Smooth muscle cell of the umbilical artery (primary cell): ENCODE measurements at places on chromosomes 7 and 10. TPM values are rescaled to one million over a fixed set of nuclear protein-coding genes. Genes with fewer than 3 reads are reported as not detected.

IKZF1 gene
- not detected in 2 replicates for total RNA-seq

BICC1 gene
- 21.9 and 22.0 TPM in 2 replicates for total RNA-seq

ADAM8 gene
- 1.2 and 4.3 TPM in 2 replicates for total RNA-seq

BHLHA15 gene
- total RNA-seq = 0.89 and 1.3 TPM in 2 replicates

SPACDR gene
- 0.30 and 1.5 TPM in 2 replicates for total RNA-seq

SCD gene
- total RNA-seq = 366 and 582 TPM in 2 replicates

ACTL6B gene
- not detected in 2 replicates for total RNA-seq

MRLN gene
- not detected in 2 replicates for total RNA-seq

RNF32 gene
- total RNA-seq = 0.69 and 1.8 TPM in 2 replicates

CALML5 gene
- not detected in 2 replicates for total RNA-seq

ACBD7 gene
- 0.28 and 0.30 TPM in 2 replicates for total RNA-seq

NEUROD6 gene
- not detected in 2 replicates for total RNA-seq

SFRP4 gene
- 0.14 and 0.89 TPM in 2 replicates for total RNA-seq

KCNMA1 gene
- total RNA-seq = 107 and 110 TPM in 2 replicates

NPC1L1 gene
- under 0.01 TPM in 1 of 2 replicates, not detected in the other for total RNA-seq

PRPS1L1 gene
- total RNA-seq = not detected in 2 replicates

COL13A1 gene
- total RNA-seq = 17.2 and 25.7 TPM in 2 replicates

METTL27 gene
- total RNA-seq = 5.0 and 9.6 TPM in 2 replicates

CARD11 gene
- 2.8 and 3.0 TPM in 2 replicates for total RNA-seq

MYO3A gene
- not detected in 2 replicates for total RNA-seq

ATP5F1C gene
- total RNA-seq = 187 and 197 TPM in 2 replicates

SPDYE9 gene
- total RNA-seq = not detected in 2 replicates

TYSND1 gene
- total RNA-seq = 5.9 and 7.7 TPM in 2 replicates

PTPRN2 gene
- under 0.01 and 0.05 TPM in 2 replicates for total RNA-seq

DNTT gene
- not detected in 2 replicates for total RNA-seq

SRGN gene
- total RNA-seq = 9.8 and 13.1 TPM in 2 replicates

COL26A1 gene
- total RNA-seq = not detected in 2 replicates

TMEM196 gene
- not detected in 2 replicates for total RNA-seq

SCIN gene
- total RNA-seq = 6.2 and 11.3 TPM in 2 replicates

TMEM229A gene
- total RNA-seq = not detected in 2 replicates

INMT gene
- total RNA-seq = 0.30 TPM in 1 of 2 replicates, not detected in the other

NUTM2A gene
- 0.30 and 0.37 TPM in 2 replicates for total RNA-seq

ANKRD30A gene
- total RNA-seq = not detected in 2 replicates

NPTX2 gene
- total RNA-seq = 0.69 and 1.5 TPM in 2 replicates

GLUD1 gene
- 161 and 209 TPM in 2 replicates for total RNA-seq

CTAGE8 gene
- 0.09 TPM in 1 of 2 replicates, not detected in the other for total RNA-seq

MYO1G gene
- under 0.01 and 0.05 TPM in 2 replicates for total RNA-seq

UNC5B gene
- total RNA-seq = 43.4 and 46.3 TPM in 2 replicates

TMEM178B gene
- total RNA-seq = under 0.01 and 0.18 TPM in 2 replicates

KIF20B gene
- total RNA-seq = 3.6 and 13.6 TPM in 2 replicates

NRG3 gene
- under 0.01 TPM in 1 of 2 replicates, not detected in the other for total RNA-seq

NME8 gene
- not detected in 2 replicates for total RNA-seq

ITPRID1 gene
- not detected in 2 replicates for total RNA-seq

GNGT1 gene
- total RNA-seq = not detected in 2 replicates

LYZL1 gene
- not detected in 2 replicates for total RNA-seq

CALN1 gene
- under 0.01 TPM in 1 of 2 replicates, not detected in the other for total RNA-seq

UNCX gene
- not detected in 2 replicates for total RNA-seq

TRPV5 gene
- total RNA-seq = not detected in 2 replicates

DDC gene
- total RNA-seq = not detected in 2 replicates

ANKRD7 gene
- total RNA-seq = 0.59 and 0.97 TPM in 2 replicates

ACSM6 gene
- total RNA-seq = not detected in 2 replicates

DGKB gene
- total RNA-seq = 0.59 and 1.2 TPM in 2 replicates

EGFR gene
- total RNA-seq = 60.3 and 152 TPM in 2 replicates

CFAP58 gene
- 0.30 and 0.88 TPM in 2 replicates for total RNA-seq

VIPR2 gene
- total RNA-seq = not detected in 2 replicates

TMEM140 gene
- total RNA-seq = 0.92 and 3.3 TPM in 2 replicates

OR2A12 gene
- total RNA-seq = not detected in 2 replicates
